Upper lobe of left lung (tissue), 6 donors: ENCODE measurements at places on chromosomes 6 and 20. TPM values are rescaled to one million over a fixed set of nuclear protein-coding genes. Genes with fewer than 3 reads are reported as not detected.
A peak's percentile ranks its signal among the peaks of the same experiment; 100 is the strongest.

The ZBTB46 gene
- 11.5 TPM for total RNA-seq

The FILIP1 gene
- total RNA-seq = 16.7 TPM

The ITPA gene
- total RNA-seq = 31.5 TPM

The PRSS16 gene
- 13.8 TPM for total RNA-seq

The TMEM181 gene
- total RNA-seq = 26.2 TPM

DNA sequence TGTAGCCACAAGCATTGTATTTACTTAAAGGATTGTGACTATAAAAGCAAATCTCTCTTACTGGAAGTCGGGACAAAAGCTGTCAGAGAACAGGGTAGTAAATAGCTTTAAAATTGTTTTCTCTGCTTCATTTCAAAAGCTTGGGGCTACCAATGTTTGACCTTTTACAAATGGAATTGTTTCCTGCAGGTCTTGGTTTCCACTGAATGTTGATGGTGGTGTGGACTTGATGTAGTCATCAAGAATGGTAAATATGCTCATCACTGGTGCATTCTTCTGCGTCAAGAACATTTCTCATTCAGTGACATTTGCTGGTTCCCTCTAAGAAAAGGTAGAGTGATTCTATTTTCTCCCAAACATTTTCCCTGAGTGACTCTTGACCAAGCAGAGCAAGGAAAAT lies 435.4 kb upstream of the KHDRBS2 start:
- H3K36me3 ChIP-seq = no peaks in the 10 kb centered on the region
- H3K27ac ChIP-seq = no peak overlapping the region
- no peak overlapping the region for H3K4me3 ChIP-seq
- no peaks in the 10 kb centered on the region for H3K4me1 ChIP-seq
- DNase-seq = no peak
- H3K27me3 ChIP-seq = no peaks in the 10 kb centered on the region

DNA sequence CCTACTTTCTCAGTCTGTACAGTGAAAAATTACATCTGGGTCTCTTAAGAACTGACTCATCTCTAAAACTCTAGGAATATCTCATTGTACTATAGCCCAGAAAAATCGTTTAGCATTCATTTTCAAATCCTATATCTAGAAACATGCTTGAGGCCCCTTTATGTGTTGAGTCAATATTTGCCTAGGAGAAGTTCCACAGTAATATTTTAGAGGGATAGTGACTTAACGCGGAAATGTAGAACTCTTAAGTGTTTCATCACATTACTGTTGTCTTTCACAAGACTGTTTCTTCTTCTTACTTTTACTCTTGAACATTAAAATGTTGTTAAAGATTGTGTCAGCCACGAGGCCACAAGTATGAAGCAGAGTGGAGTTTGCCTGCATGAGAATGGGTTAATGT lies 23.0 kb upstream of the MYLIP start:
- no peaks in the 10 kb centered on the region for H3K36me3 ChIP-seq
- no peak for DNase-seq
- no peaks in the 10 kb centered on the region for H3K27me3 ChIP-seq
- H3K4me3 ChIP-seq = no peak overlapping the region

DNA sequence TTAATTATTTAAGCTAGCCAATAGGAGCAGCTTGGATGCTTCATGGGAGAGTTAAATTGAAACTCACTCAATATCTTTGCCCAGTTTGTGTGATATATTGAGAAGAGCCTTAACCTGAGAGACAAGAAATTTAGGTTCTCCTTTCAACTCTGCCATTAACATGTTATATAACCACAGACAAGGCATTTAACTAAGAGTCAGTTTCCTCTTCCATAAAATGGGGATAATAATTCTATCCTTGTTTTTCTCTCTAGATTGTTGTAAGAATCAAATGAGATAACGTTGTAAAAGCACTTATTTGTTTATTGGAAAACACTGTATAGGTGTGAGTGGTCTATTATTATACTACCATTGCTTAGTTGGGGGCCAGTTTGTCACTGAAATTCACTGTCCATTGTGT lies 7.8 kb downstream of the ACSS2 start:
- no peak for DNase-seq
- no peaks in the 10 kb centered on the region for H3K27me3 ChIP-seq
- peaks cover 17% of the 10 kb centered on the region for H3K36me3 ChIP-seq
- no peak overlapping the region for H3K4me3 ChIP-seq

- no peaks in the 10 kb centered on the region for H3K4me1 ChIP-seq
- DNase-seq = no peak
- H3K36me3 ChIP-seq = no peaks in the 10 kb centered on the region
- no peak overlapping the region for H3K4me3 ChIP-seq
These were observed 272.0 kb downstream of the SMOC2 start for GRCh38 chr6:168712993-168713392.

GRCh38 chr6:66226109-66226508 lies 519.1 kb upstream of the EYS start:
- no peak for DNase-seq
- no peaks in the 10 kb centered on the region for H3K36me3 ChIP-seq
- no peaks in the 10 kb centered on the region for H3K4me1 ChIP-seq
- no peak overlapping the region for H3K27ac ChIP-seq
- H3K27me3 ChIP-seq = no peaks in the 10 kb centered on the region
- no peak overlapping the region for H3K4me3 ChIP-seq

GRCh38 chr20:35387334-35387733 lies 24.4 kb downstream of the UQCC1 start:
- H3K27me3 ChIP-seq = no peaks in the 10 kb centered on the region
- peaks cover 24% of the 10 kb centered on the region for H3K36me3 ChIP-seq
- H3K4me1 ChIP-seq = no peaks in the 10 kb centered on the region
- H3K4me3 ChIP-seq = no peak overlapping the region

- no peak overlapping the region for H3K27ac ChIP-seq
- H3K4me3 ChIP-seq = no peak overlapping the region
- no peak for DNase-seq
- no peaks in the 10 kb centered on the region for H3K4me1 ChIP-seq
These were observed 5.8 kb upstream of the EEF1E1 start for GRCh38 chr6:8108031-8108660.

GRCh38 chr6:153001767-153002612 lies 519 bp downstream of the MTRF1L start:
- no peak for DNase-seq
- no peaks in the 10 kb centered on the region for H3K27me3 ChIP-seq
- no peaks in the 10 kb centered on the region for H3K36me3 ChIP-seq
- peak overlapping the region; percentile 78 for H3K4me3 ChIP-seq
- H3K27ac ChIP-seq = peak overlapping the region; percentile 90

DNA sequence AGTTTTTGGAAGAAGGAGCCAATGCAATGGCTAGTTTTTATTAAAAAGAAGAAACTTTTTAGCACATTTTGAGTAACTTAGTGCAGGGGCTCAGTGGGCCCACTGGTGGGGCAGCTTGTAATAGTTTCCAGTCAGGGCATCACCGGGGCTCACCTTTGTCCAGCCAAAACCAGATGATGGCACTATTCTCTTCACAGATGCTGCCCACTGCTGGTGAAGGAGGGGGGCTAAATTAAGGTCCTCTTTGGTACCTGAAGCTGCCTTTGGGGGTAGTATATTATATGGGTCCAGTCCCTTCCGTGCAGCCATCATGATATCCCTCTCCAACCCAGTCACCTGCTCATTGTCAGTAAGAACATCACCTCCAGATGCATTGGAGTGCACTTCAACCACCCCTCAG lies 182.9 kb downstream of the PDE7B start:
- H3K4me1 ChIP-seq = peaks cover 19% of the 10 kb centered on the region
- H3K27ac ChIP-seq = no peak overlapping the region

DNA sequence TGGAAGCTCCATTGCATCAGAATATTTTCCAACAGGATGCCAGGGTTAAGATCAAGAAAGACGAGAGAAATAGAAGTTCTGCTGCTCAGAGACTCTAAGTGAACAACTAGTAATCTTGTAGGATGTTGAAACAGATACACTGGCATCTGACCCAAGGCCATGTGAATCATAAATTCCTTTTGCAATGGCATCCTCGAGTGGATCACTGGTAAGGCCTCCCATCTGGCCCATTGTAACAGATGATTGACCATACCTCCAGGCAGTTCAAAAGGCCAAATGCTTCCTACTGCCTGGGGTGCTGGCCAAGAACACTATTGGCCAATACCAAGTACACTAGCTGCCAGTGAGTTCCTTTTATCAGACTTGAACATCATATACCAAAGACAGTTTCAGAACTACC lies 9.9 kb upstream of the SLC17A3 start:
- no peak overlapping the region for H3K4me3 ChIP-seq

DNA sequence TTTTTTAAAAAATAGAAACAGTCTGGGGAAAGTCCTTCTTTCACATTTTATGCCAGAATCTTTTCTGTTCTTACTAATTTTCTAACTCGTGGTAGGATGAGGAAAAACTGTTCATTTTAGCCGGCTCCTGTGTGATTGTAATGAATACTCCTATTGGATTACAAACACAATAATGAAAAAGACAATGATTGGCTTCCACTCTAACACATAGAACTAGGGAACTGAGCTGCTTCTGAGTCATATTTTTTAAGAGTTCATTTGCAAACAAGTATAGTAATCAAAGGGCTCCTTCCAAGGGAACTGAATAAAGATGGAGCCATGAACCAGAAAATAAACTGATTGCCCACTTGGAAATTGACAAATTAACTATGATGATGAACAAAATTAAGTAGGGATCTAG lies 265.3 kb upstream of the TCF21 start:
- no peak overlapping the region for H3K4me3 ChIP-seq
- H3K4me1 ChIP-seq = no peaks in the 10 kb centered on the region
- H3K27ac ChIP-seq = no peak overlapping the region
- H3K27me3 ChIP-seq = no peaks in the 10 kb centered on the region

- H3K27me3 ChIP-seq = no peaks in the 10 kb centered on the region
- no peaks in the 10 kb centered on the region for H3K36me3 ChIP-seq
- no peak for DNase-seq
These were observed 34.2 kb upstream of the BTN3A2 start for GRCh38 chr6:26330859-26331217.
